ENCODE measurements at places on chromosomes 12 and 14. TPM values are rescaled to one million over a fixed set of nuclear protein-coding genes. Genes with fewer than 3 reads are reported as not detected.
A peak's percentile ranks its signal among the peaks of the same experiment; 100 is the strongest.

KLRC4 gene
- not detected for total RNA-seq

CCDC177 gene
- total RNA-seq, result not detected

NGB gene
- not detected for total RNA-seq

MTHFD1 gene
- total RNA-seq, result 23.4 TPM

GLS2 gene
- total RNA-seq, result not detected

GPR84 gene
- total RNA-seq, result not detected

PLBD1 gene
- 0.51 TPM for total RNA-seq

ISM2 gene
- total RNA-seq, result not detected

GRCh38 chr14:102916347-102917055 lies 6.0 kb upstream of the AMN start:
- no peaks in the 10 kb centered on the region for H3K27me3 ChIP-seq
- H3K27ac ChIP-seq, result no peak overlapping the region
- no peaks in the 10 kb centered on the region for H3K36me3 ChIP-seq
- no peaks in the 10 kb centered on the region for H3K4me1 ChIP-seq
- no peak overlapping the region for H3K4me3 ChIP-seq
- DNase-seq, result no peak

DNA sequence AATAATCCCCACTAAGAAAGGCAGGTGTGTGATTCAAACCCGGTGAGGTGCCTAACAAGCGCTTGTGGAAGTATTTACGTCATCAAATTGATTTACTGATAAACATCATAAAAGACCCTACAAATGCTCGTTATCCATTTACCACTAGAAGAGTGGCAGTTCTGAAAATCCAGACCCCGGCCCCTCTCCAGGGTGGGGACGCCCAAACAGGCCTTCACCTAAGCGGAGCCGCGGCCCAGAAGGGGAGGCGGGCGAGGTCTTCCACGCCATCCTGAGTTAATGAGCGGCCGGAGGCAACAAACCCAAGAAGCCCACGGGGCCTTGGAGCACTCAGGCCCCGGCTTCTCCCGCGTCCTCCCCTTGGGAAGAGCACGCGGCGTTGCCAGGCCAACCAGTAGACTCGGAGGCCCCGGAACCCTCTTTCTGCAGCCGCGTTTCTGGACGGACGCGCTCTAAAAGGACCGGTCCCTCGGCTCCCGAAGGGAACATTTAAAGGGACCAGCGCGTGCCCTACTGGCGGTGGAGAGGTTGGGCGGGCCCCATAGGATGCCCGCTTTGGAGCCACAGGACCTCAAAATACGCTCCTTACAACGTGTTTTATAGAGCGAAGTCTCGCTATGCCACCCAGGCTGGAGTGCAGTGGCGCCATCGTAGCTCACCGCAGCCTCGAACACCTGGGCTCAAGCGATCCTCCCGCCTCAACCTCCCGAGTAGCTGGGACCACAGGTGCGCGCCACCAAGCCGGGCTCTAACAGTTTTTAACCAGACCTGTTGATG lies 3.5 kb downstream of the PTPN21 start:
- H3K4me1 ChIP-seq, result peaks cover 27% of the 10 kb centered on the region
- H3K4me3 ChIP-seq, result peak overlapping the region; percentile 99
- H3K27ac ChIP-seq, result peak overlapping the region; percentile 49
- DNase-seq, result peak; percentile 92
- no peaks in the 10 kb centered on the region for H3K27me3 ChIP-seq

GRCh38 chr14:87944987-87945604 lies 47.9 kb downstream of the GALC start:
- no peak overlapping the region for H3K27ac ChIP-seq
- no peaks in the 10 kb centered on the region for H3K36me3 ChIP-seq
- no peaks in the 10 kb centered on the region for H3K4me1 ChIP-seq
- no peaks in the 10 kb centered on the region for H3K27me3 ChIP-seq
- H3K4me3 ChIP-seq, result no peak overlapping the region

DNA sequence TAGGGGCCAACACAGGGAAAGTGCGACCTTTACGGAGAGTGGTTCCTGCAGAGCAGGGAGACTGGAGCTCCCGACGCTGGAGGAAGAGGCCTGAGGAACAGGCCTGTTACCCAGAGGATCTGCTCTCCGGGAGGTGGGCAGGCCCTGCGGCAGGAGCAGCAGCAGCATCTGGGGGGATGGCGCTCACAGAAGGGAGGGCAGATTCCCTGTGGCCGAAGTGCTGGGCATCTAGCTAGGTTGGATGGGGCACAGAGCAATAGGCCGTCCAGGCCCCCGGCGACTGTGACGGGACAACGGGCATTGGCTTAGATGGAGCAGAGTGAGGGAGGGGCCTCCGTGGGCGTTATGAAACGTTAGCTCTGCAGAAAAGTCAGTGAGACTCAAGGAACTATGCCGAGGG lies 135.6 kb downstream of the PIWIL1 start:
- DNase-seq, result no peak
- H3K27ac ChIP-seq, result no peak overlapping the region
- no peaks in the 10 kb centered on the region for H3K27me3 ChIP-seq
- H3K36me3 ChIP-seq, result no peaks in the 10 kb centered on the region
- no peaks in the 10 kb centered on the region for H3K4me1 ChIP-seq
- H3K4me3 ChIP-seq, result no peak overlapping the region

DNA sequence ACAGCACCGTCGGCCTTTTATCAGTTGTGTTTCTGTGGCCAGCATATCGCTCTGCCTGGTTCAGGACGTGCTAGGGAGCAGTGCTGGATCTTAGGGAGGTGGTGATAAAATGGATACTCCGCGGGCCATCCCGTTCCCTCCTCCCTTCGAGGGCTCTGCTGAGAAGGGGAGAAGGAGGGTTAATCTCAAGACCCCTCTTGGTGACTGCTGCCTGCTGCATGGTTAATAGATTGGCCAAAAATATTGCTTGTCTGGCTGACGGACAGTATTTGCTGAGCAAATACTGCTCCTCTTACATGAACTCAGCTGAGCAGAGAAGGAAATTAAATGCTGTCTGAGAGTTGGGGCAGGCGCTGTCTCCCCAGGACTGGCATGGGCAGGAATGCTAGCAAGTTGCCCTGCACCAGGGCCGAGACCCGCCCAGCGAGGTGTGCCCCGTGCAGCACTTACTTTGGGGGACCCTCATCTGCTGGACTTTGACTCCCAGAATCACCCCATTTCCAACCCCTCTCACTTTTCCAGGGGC lies 1.2 kb downstream of the FBRSL1 start:
- H3K27me3 ChIP-seq, result no peaks in the 10 kb centered on the region
- H3K27ac ChIP-seq, result no peak overlapping the region
- DNase-seq, result peak; percentile 26
- no peaks in the 10 kb centered on the region for H3K36me3 ChIP-seq
- H3K4me1 ChIP-seq, result peaks cover 4% of the 10 kb centered on the region
- H3K4me3 ChIP-seq, result peak overlapping the region; percentile 78

DNA sequence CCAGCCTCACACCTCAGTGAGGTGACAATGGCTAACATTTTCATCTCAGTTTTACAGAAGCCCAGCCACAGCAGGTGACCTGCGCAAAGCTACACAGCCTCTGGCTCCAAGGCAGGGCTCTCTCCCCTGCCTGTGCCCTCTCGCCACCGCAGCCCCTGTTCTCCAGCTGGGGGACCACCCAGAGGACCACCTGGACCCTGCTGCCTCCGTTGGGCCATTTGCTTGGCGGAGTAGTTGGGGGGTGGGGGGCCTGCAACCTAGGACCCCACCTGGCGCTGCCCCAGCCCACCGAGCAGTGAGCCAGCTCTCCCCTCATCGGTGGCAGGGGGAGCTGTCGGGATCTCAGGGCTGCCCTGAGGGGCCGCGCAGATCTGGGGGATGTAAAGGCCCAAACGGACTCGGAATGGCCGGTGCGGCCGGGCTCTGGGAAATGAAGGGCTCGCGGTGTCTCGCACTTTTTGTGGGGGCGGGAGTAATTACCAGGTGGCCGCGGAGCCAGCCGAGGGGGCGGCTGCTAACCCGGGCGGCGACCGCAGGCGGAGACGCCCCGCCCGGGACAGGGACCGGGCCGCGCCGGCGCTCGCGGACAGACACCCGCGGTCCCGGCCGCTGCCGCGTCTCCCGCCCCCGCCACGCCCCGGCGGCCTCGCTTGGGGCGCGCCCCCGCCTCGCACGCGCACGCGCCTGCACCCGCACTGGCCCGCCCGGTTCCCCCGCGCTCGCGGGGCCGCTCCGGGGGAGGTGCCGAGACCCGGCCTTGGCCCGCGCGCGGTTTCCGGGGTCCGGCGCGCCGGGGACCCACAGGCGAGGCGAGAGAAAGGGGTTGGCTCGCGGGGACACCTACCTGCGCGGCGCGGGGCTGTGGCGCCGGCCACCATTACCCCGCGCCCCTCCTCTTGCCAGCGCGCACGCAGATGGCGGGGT lies 8.6 kb upstream of the GPR68 start:
- H3K27ac ChIP-seq, result no peak overlapping the region
- peak overlapping the region; percentile 76 for H3K4me3 ChIP-seq
- peak; percentile 70 for DNase-seq

- H3K27me3 ChIP-seq, result no peaks in the 10 kb centered on the region
- no peak overlapping the region for H3K27ac ChIP-seq
- no peak overlapping the region for H3K4me3 ChIP-seq
- no peak for DNase-seq
- H3K36me3 ChIP-seq, result no peaks in the 10 kb centered on the region
- peaks cover 29% of the 10 kb centered on the region for H3K4me1 ChIP-seq
Observed at GRCh38 chr14:55109836-55110235, 19.2 kb upstream of the LGALS3 start.

GRCh38 chr12:75205558-75205957 lies 4.1 kb downstream of the KCNC2 start:
- no peaks in the 10 kb centered on the region for H3K36me3 ChIP-seq
- DNase-seq, result no peak
- H3K4me3 ChIP-seq, result no peak overlapping the region
- H3K27me3 ChIP-seq, result peaks cover 37% of the 10 kb centered on the region
- no peaks in the 10 kb centered on the region for H3K4me1 ChIP-seq
- no peak overlapping the region for H3K27ac ChIP-seq

- H3K4me1 ChIP-seq, result peaks cover 30% of the 10 kb centered on the region
- H3K27me3 ChIP-seq, result no peaks in the 10 kb centered on the region
- peak; percentile 82 for DNase-seq
- H3K27ac ChIP-seq, result peak overlapping the region; percentile 79
Observed at GRCh38 chr12:66152732-66153131, 17.1 kb downstream of the TMBIM4 start.

- H3K27me3 ChIP-seq, result no peaks in the 10 kb centered on the region
- no peak overlapping the region for H3K4me3 ChIP-seq
- no peak for DNase-seq
- no peaks in the 10 kb centered on the region for H3K4me1 ChIP-seq
- no peaks in the 10 kb centered on the region for H3K36me3 ChIP-seq
Observed at GRCh38 chr14:23632461-23633159, 3.6 kb upstream of the DHRS2 start.

- no peak for DNase-seq
- no peak overlapping the region for H3K4me3 ChIP-seq
- H3K27me3 ChIP-seq, result no peaks in the 10 kb centered on the region
- no peak overlapping the region for H3K27ac ChIP-seq
- no peaks in the 10 kb centered on the region for H3K36me3 ChIP-seq
Observed at GRCh38 chr12:53244337-53244736, 12.3 kb upstream of the RARG start.

GRCh38 chr14:99831303-99831702 lies 38.1 kb downstream of the EML1 start:
- no peak overlapping the region for H3K4me3 ChIP-seq
- no peak overlapping the region for H3K27ac ChIP-seq
- DNase-seq, result no peak

DNA sequence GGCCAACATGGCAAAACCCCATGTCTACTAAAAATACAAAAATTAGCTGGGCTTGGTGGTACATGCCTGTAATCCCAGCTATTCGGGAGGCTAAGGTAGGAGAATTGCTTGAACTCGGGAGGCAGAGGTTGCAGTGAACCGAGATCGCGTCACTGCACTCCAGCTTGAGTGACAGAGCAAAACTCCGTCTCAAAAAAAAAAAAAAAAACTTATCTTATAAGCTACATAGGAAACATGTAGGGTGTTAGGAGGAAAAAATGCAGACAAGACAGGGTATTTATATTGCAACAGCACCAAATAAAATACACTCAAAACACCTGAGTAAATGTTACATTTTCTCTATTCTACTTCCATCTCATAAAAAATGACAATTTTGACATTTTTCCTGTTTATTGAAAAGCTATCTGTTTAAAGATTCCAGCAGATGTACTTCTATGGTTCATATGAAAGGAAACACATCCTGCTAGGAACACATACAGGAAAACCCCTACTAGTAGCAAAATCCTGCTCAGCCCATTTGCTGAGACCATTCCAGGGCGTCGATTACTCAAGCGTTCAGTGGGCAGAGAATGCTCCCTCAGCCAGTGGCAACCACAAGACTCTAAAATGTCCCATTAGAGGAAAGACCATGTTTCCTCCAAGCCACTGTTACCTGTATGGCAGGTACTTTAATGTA lies 19.7 kb downstream of the CORO1C start:
- no peak overlapping the region for H3K4me3 ChIP-seq
- H3K36me3 ChIP-seq, result peaks cover 22% of the 10 kb centered on the region
- H3K27ac ChIP-seq, result peak overlapping the region; percentile 16
- DNase-seq, result peak; percentile 53
- no peaks in the 10 kb centered on the region for H3K27me3 ChIP-seq
- peaks cover 47% of the 10 kb centered on the region for H3K4me1 ChIP-seq
